NCI-H69 (cell line): ENCODE measurements at places on chromosomes 6 and 20.

- DNase-seq: no peak
These were observed 390.6 kb upstream of the ID4 start for GRCh38 chr6:19446570-19446969.

DNA sequence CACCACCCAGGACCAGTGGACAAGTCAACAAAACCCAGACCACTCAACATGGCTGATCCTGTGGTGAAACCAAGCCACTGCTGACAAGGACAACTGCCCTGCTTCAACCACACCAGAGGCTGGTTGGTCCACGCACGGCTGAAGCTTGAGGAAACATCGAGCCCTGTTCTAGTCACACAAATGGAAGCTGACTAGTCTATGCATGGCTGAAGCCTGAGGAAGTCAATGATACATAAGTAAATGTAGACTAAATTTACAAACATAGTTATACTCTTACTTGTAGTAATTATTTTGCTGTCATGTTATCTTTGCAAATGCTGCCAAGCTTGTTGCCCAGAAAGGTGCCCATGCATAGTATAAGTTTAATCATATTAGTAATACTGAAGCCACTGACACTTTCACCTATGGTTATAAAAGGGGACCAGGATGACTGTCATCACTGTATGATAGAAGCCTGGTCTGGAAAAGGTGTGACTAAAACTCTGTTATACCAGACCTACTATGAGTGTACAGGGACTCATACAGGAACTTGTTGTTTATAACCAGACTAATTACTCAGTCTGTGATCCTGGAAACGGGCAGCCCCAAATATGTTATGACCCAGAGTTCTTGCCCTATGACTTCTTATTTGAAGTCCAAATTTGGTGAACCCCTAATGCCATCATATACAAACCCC is 5.6 kb downstream of the IL22RA2 start:
- DNase-seq: no peak

GRCh38 chr6:11976489-11976888 is 35.6 kb upstream of the HIVEP1 start:
- no peak for DNase-seq

DNA sequence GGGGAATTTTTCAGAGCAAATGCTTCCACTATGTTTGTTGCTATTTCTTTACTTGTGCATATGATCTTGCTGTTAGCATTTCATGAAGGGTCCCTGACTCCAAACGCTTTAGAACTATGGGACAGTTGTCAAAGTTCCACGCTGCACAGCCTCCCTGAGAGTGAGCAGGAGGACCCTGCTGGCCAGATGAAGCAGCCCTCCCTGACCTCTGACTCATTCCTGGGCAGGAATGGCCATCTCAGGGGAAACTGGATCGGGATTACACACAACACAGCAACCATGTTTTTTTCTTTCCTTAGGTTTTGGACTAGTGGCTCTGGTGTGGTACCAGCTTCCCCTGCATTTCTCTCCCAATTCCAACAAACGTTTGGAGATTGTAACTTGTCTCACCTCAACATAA is 710.9 kb upstream of the AGPAT4 start:
- DNase-seq: no peak

DNA sequence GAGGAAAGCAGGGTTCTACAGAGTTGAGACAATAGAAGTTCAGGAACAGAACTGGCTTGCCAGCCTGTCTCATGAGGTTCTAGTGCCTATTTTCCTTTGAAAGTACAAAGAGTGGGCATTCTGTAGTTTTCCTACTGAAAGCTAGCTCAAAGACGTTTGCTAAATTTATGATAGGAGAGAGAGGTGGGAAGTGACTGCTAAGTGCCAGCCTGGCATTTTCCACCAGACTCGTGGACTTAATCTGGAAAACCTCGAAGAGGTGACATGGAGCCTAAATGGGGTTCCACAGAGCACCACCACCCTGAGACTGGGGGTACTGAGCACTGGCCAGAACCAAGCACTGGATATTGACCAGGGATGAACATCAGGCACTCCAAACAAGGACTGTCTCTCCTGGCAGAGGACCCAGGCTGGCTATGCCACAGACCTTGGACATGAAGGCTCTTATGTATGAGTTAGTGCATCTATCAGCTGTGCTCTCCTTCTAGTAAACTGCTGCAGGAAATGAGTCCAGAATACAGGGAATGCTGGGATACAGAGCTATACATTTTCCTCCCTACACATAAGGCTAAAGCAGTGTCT is 7.1 kb downstream of the PEX6 start:
- DNase-seq: no peak

GRCh38 chr6:138818496-138819194 is 22.8 kb downstream of the ECT2L start:
- peak; percentile 57 for DNase-seq

DNA sequence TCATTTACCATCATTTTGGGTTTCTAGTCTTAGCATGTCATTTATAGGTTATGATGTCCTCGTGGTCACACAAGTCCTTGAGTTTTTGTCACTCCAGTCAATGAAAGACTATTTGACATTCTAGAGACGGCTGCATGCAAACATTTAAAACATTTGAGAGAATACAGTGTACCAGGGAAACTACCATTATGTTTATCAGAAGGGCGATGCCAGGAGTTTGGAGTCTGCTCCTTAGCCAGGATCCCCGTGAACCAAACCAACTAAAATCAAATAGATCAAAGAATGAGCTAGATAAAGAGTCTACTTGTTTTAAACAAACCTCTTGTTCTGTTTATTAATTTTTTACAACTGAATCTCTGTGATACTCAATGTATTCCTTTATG is 122.6 kb downstream of the OLIG3 start:
- no peak for DNase-seq

- no peak for DNase-seq
These were observed 42.7 kb upstream of the NOX3 start for GRCh38 chr6:155498370-155498769.

DNA sequence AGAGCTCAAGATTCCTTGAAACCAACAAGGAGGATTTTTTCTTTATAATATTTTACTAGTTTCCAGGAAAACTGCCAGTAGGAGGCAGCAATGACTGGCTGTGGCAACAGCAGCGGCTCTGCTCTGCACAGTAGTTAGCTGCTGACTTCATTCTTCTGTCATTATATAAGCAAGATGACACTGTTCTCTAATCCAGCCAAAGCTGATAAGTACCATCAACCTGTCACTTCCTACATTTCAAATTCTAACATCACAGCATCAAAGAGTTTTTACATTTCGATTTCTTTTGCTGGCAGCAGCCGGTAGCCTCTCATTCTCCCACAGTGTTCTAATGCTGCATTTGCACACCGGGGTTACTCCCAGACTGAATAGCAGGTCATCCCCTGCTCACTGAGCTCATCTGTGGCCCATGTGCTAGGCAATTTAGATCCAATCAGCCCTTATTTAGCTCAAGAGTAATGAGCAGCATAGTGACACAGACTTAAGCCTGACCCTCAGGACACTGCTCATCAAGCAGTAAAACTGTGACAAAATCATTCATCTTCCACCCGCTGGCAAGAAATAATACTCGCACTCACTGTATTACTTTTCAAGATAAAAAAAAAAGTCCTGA is 67.8 kb downstream of the MMS22L start:
- peak; percentile 64 for DNase-seq

- DNase-seq: peak; percentile 4
These were observed 343.6 kb upstream of the SASH1 start for GRCh38 chr6:147999001-147999540.

- no peak for DNase-seq
These were observed 52.0 kb downstream of the PSMB1 start for GRCh38 chr6:170500955-170501590.

DNA sequence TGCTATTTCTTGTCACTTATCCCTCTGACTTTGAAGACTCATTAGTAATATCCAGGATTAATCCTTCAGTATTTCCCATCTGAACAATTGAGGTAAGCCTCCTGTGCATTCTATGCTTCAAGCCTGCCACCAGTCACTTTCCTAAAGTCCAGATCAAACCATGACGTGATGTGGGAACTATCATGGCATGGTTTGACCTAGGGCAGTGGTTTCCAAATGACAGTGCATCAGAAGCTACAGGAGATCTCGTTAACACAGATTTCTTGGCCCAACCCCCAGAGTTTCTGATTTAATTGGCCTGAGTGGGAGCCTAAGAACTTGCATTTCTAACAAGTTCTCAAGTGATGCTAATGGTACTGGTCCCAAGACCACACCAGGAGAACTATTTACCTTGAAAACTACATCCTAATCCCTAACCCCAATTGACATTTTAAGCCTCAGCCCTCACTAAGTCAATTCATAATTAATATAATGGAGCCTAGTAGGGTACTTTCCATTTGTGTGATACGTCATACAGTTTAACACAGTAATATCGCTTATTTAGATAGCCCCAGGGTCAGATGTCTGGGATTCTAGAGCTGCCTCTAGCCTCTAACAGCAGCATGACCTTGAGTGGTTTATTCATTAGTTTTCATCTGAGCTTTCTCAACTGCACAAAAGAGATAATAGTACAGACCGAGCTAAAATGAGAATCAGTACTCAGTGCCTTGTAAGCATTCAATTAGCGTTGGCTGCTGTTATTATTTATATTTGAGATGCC is 907.6 kb downstream of the TFAP2A start:
- DNase-seq: no peak

- DNase-seq: peak; percentile 34
These were observed at the start of gene TCP11 for GRCh38 chr6:35141007-35141655. TCP11 (minus strand) TSS chr6:35141339; CDS start chr6:35140870, 469 bp downstream.

DNA sequence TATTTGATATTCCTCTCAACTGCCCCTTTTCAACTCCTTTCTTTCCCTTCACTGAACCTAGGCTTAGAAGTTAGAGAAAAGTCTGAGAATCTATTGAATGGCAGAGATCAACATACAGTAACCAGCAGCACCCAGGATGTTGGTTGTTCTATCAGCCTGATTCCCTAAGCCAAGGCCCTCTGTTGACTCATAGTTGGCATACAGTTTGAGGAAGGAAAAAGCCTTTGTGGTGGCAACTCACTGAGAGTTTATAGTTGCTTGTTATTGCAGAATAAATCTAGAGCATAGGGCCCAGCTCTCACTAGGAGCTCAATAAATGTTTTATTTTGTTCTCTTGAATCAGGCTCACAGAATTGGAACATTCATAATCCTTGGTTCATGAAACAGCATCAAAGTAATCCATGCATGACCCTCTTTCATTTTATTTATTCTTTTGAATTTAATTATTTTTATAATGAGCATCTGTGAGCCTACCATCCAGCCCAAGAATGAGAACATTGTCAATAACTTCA is 119.1 kb upstream of the ADGRF1 start:
- DNase-seq: peak; percentile 70
